ENCODE measurements at places on chromosomes 6 and 20.

- no peak for DNase-seq
Observed at GRCh38 chr6:160781298-160781697, 79.3 kb downstream of the PLG start.

GRCh38 chr20:53866794-53867740, 203.3 kb downstream of the BCAS1 start:
- no peak for DNase-seq

- no peak for DNase-seq
Observed at GRCh38 chr6:41648921-41649320, 10.7 kb downstream of the MDFI start.

DNA sequence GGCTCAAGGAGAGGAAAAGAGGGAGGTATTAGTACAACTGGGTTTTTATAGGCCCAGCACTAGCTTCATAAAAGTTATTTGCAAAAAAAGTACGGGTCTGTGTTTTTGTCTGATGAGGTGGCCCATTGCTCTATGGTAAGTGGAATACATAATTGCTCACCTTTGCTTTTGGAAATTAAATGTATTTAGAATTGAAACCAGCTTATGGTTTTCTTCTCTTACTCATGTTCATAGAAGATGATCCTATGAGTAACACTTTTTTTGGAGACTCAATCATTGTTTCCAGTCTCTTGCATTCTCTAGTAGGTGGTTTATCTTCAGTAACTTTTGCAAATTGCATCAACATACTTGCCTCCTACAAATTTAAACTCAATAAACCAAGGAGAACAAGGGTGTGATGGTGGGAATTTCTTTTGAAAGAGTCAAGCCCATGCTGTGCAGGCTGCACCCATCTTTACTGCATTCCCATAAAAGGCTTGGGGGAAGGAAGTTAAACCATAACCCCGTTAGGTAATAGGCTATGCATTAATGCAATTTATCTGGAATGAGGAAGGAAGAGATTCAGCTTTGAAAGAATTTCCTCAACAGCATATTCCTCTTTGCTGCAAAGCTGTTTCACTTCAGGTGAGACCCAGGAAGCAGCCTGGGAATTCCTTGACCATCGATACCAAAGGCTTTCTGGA, 48.5 kb upstream of the EDN1 start:
- DNase-seq = no peak

- DNase-seq = no peak
Observed at GRCh38 chr6:96276305-96276704, 245.3 kb upstream of the UFL1 start.

GRCh38 chr6:135025175-135025574, 29.4 kb downstream of the HBS1L start:
- no peak for DNase-seq
